ENCODE measurements at places on chromosomes 11 and 22. TPM values are rescaled to one million over a fixed set of nuclear protein-coding genes. Genes with fewer than 3 reads are reported as not detected.

DNA sequence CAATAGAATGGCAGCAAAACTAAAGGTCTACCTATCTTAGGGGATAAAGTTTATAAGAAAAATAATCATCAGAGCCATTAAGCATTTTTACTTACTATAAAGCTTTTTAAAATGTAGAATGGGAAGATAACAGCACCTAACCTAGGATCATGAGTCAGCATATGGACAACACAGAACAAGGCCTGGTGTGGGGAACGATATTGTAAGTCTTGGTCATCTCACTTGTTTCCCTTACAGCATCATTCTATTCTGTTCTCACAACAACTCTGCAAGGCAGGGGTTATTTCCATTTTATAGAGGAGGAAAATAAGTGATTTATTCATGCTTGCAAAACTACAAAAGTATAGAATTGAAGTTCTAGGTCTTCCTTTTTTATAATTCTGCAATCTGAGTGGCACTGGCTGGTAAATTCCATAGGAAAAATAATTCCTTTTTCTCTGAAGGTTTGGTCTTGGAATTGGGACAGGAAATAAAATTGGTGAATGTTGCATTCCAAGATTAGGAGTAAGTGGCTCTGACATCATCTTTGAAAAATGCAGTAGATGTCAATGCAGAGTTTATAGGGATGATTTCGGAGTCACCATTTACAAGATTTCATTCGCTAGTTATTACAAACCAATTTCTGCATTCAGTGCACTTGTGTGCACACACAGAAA, 423.0 kb downstream of the DYNC2H1 start:
- DNase-seq: no peak

DNA sequence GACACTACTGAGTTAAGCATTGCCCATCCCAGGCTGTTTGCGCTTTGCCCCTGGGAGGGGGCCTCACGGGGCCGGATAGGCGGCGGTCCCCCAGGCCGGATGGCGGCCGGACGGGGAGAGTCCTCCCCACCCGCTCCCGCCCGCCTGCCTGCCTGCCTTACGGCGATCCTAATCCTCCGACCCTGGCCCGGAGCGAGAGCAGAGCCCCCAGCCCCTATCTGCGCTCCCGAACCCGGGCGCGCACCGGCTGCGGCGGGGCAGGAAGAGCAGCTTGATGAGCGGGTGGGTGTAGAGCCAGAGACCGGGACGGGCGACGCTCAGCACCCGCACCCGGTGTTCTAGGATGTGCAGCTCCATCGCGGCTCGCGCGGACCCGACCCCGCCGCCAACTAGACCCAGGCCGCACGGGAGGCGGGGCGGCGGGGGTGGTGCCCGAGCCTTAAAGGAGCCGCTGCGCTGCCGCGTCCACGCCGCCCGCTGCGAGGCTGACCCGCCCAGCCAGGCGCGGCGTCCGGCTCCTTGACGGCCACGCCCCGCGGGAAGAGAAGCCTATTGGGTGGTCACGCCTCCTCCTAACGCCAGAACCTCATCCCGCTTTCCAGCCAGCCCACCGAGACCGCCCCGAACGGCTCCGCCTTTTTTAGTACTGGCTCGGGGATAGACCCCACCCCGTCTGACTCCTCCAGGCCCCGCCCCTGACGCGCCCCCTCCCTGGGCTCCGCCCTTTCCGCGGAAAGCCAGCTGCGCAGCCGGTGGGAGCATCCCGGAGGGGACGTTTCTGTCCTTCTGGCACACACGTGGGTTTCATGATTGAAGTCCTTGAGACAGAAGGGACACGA, at the start of gene CASTOR1:
CASTOR1 (minus strand) TSS at position 365 of the 839 bp plus-strand sequence; CDS start at position 357, 8 bp downstream.
- peak; percentile 99 for DNase-seq

DNA sequence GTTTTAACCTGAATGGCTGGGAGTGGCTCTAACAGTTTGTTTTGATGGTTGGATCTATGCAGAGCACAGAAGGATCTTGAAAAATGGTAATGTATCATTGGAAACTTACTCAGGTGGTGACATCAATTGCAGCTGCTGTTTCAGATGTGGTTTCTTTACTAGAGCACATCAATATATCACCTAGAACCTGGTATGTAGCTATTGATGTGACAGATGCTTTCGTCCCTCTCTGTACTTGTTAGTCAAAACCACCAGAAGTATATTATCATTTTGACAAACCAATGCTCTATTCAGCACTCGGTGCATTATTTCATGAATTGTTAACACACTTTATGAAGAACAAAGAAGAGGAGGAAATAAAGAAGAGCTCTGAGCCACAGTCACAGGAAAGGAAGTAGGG, 26.6 kb upstream of the SCN3B start:
- DNase-seq: no peak

DNA sequence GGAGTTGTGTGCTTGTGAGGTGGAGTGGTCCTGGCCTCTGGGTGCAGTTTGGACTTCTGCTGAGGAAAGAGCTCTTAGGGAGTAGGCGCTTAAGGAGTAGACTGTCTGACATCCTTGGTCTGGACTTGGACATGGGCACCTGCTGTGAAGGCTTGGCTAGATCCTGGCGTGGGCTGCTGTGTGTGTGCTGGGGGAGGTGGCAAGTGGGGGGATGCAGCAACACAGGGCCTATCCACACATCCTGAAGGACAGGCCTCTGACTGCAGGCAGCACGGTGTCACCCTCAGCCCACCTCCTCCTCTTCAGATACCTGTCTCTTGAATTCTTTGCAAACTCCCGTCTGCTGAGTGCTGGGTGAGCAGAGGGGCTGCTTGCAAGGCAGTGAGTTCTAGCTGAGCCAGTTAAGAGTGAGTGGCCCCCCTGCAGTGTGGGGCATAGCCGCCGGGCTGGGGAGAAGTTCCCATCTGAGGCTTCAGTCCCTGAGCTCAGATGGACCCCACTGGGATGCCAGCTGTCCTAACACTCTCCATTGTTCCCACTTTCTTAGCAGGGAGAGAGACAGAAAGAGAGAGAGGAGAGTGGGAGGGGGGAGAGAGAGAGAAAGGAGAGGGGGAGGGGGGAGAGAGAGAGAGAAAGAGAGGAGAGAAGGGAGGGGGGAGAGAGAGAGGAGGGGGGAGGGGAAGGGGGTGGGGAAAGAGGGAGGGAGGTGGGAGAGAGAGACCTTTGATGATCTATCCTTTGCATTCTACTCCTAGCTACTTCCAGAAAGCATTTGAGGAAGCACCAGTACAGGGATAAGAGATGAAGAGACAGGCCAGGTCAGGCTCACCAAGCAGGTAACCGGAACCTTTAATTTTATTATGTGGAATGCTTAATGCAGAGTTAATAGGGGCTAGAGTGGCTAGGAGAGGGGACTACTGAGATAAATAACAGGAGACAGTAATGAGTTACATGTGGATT, 12.6 kb downstream of the SOX10 start:
- no peak for DNase-seq

DNA sequence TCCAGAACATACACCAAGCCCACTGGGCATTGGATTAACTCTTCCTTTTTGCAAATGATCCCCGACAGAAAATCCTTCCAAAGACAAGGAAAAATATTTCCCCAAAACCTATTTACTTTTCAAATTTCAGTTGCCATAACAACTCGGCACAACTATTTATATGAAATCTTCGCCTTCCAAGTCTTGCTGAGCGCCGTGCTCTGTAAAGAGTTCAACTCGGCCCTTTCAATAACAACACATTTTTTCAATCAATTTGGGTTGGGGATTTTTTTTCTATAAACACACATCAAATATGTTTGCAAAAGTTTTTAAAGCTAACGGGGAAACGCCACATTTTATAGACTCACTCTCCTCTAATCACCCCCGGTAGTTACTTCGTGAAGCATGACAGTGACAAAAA, 333.8 kb downstream of the MN1 start:
- no peak for DNase-seq

- DNase-seq: no peak
Observed at GRCh38 chr11:45704635-45705034, 39.2 kb upstream of the CHST1 start.

- no peak for DNase-seq
Observed at GRCh38 chr11:82539669-82540068, 194.0 kb downstream of the FAM181B start.

DNA sequence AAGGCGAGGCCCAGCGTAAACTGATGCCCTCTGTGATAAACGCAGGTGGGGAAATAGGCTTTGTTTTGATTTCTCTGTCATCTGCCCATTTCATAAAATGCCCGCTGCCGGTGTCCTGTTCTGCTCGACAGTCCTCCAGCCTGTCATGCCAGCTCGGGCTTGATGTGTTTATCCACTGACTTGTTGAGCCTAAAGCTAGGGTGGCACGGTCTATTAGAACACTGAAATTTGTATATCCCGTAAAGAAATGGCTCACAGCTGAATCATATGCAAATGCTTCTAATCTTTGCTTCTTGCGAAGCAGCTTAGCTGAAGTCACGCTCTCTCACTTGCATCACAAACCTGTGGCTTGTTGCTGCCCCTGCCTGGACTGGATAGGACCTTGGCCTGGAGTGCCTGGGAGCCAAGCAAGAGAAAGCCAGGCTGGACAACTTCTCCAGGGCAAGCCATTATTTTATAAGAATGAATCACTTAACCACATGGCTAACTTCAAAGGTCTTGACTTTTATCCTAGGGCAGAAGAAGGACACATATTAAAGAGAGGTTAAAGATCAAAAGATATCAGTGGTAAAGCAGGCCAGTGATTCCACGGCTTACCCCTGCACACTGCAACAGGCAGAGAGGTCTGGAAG, 33.1 kb downstream of the EHF start:
- peak; percentile 80 for DNase-seq

DNA sequence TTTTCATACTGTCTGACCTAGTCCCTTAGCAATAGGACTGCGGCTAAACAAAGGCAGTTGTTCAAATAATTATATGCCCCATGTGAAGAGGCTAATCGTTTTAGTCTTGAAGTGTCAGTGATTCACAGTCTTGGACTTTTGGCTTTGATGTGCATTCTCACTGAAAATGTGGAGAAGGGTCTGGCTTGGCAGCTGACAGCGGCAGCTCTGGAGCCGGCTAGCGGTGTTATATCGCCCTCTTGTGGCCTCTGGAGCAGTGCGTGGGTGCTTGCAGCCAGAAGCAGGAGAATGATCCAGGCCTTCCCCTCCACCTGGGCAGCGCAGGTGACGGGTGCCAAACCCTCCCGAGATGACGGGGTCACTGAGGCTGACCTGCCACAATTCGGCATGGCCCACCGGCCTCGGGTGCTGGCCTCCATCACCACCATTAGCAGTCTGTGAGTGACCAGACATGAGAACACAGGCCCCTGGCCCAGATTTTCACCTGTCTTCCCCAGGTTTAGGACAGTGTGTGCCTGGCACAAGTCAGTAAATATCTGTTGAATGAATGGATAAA, 90.3 kb upstream of the PITPNB start:
- DNase-seq: peak; percentile 75

DNA sequence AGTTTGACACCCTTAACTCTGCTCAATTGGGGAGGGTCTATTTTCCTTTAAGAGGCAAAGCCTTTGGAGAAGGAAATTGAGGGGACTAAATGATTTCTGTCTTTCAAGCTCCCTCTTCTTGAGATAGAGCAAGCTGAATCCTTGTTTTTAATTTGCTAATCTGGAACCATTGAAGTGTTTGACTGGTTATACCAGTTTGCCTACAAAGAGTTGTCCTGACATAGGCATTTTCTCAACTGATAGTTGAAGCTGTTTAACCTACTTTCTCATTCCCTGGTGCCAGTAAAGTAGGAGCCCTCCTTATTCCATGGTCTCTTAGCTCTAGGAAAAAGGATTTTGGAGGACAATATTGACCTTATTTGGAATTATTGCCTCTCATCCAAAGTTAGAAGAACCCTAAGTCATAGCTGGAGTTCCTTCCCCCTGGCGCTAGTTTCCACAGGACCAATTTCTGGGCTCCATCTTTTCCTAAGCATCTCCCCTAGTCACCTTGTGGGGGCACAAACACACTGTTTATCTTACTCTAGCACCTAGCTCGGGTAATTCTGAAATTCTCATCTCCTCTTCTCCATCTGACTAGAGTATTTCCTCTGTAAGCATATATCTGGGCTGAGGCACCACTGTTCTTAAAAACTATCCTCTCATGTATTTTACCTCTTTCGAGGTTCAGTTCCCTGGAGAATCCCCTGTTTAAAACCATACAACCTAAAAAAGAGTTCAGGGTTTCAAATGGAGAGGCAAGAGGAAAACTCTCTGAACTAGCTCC, 7.4 kb downstream of the ZDHHC5 start:
- no peak for DNase-seq

DNA sequence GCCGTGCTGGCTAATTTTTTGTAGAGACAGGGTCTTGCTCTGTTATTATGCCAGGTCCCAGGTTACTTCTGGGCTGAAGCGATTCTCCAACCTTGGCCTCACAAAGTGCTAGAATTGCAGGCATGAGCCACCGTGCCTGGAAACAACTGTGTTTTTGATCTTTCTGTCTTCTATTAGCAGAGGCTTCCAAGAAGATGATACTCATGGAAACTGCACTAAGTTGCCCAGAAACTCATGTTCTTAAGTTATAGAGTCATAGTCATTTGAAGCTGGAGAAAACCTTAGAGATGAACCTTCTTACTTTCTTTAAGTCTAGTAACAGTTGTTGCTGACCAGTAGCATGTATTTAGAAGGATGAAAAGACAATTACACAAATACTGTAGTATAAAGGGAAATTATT, 37.1 kb upstream of the HSPA8 start:
- no peak for DNase-seq

- no peak for DNase-seq
Observed at GRCh38 chr11:35888961-35889360, 54.9 kb upstream of the LDLRAD3 start.

- peak; percentile 89 for DNase-seq
Observed at GRCh38 chr11:1691026-1691877, 5.7 kb upstream of the KRTAP5-6 start.

DNA sequence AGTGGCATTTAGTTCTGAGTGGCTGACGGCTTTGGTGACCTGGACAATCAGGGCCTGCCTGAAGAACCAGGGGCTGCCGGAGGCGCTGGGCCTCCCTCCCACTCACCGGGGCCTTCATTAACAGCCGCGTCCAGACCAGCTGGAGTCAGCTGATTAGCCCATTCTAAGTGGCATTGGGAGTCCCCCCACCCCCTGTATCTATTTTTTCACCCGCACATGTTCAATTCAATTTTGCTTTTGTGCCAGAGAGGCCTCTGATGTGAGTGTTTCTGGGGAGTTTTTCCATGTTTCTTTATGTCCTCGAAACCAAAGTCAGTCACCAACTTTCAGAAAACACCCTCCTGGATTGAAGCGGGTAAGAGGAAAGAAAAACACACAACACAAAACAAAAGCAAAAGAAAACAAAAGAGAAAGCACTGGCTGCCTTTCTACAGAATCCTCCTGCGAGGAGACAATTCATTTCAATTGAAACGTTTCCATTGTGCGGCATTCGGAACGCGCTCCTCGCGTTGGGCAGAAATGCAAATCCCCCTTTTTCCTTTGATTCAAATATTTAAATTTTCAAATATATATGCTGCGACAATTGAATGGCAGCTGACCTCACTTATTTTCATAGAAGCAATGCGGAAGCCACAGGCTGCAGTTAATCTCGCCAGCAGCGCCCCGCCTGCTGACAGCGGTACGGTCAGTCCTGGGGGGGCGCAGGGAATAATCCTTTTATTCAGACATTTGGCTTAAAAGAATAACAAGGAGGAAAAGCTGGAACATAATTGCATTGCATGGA, 17.7 kb downstream of the CDKN1C start:
- DNase-seq: no peak

GRCh38 chr22:32619614-32620426, 145.2 kb downstream of the FBXO7 start:
- peak; percentile 70 for DNase-seq

Gene TRIM22
- 8.0 TPM for total RNA-seq

Gene GSTT2
- total RNA-seq: not detected

Gene CLDN5
- 10.4 TPM for total RNA-seq

Gene CD3G
- 0.23 TPM for total RNA-seq

Gene DGCR6
- 4.2 TPM for total RNA-seq

Gene RPL3
- 862 TPM for total RNA-seq

Gene MOGAT2
- 172 TPM for total RNA-seq
